ENCODE measurements at places on chromosomes 1 and 21. TPM values are rescaled to one million over a fixed set of nuclear protein-coding genes. Genes with fewer than 3 reads are reported as not detected.

DNA sequence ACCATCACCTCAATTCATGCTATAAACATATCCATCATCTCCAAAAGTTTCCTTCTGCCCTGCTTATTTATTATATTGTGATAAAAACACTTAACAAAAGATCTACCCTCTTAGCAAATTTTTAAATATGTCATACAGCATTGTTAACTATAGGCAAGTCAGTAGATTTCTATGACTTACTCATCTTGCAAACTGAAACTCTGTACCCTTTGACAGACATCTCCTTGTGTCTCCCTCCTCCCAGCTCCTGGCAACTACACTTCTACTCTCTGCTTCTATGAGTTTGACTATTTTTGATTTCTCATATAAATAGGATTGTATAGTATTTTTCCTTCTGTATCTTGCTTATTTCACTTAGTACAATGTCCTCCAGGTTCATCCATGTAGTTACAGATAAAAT is 174.8 kb downstream of the TNFSF18 start:
- DNase-seq: no peak

DNA sequence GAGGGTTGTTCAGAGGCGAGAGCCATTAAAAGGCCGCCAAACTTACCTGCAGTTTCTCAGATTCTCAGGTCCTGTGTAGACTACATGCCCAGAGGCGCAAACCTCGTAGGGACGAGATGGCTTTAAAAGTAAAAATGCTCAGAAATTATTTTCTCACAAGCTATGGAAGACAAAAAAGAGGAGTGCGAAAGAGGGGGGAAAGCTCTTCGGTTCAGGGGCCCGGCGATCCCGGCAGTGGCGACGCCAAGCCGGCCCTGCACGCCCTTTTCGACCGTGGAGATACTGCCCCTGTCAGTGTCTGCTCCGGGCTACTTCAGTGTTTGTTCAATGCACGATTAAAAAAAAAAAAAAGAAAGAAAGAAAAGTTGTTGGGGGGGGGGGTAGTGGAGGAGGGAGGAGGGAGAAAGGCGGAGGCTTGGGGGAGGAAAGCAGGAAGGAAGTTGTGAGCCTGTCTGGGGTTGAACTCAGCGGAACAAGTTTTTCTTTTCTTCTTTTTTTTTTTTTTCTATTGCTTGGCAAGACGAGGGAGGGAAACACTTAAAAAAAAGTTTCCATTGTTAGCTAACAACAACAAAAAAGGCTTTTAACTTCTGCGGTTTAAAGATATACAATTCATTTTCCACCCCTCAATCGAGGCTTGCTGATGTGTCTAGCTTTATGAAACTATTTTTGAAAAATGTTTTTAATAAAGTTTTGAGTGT is at the start of gene ITPKB:
Gene ITPKB, minus strand, starts transcription at position 288 of the 701 bp plus-strand sequence. CDS start 1,824 bp downstream, outside the sequence.
- peak; percentile 42 for DNase-seq

DNA sequence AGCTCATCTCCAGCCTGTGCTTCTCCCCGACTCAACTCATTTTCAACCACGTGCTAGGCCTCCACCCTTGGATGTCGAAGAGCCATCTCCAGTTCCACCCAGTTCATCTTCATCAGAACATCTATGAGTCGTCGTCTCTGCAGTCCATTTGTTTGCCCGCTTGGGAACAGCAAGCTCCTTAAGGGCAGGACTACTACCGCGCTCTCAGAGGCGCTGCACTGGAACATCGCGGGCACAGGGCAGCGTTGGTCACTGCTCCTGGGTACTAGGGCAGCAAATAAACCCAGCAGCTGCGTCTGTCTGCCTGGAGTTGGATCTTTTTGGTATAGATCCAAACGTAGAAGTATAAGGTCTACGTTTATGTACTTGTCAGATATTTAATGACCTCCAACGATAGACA is 478 bp upstream of the PRDM2 start:
- DNase-seq: no peak

DNA sequence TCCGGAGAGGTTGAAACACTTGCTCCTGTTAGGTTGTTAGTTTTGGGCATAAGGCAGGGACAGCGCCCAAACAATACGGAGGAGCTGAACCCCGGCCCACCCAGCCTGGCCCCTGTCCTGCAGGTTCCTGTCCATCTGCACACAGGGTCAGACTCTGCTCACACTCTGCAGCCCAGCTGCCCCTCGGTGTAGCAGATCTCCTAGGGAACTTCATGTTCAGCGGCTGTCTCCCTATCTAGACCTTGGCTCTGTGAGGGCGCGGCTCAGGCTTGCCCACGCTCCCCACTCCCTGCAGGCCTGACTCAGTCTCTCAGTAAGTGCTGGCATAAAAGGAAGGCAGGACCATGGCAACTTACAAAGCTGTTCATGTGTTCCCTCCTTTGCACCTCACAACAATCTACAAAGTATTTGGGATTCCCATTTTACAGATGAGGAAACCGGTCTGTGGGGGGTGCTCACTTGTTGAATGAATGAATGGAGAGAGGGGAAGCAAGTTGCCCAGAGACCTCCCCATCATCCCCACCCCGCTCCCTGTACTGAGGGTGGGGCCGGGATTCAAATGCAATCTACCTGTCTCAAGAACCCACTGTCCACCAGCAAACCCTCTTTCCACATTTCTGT is 26.2 kb downstream of the ACOT11 start:
- DNase-seq: no peak

DNA sequence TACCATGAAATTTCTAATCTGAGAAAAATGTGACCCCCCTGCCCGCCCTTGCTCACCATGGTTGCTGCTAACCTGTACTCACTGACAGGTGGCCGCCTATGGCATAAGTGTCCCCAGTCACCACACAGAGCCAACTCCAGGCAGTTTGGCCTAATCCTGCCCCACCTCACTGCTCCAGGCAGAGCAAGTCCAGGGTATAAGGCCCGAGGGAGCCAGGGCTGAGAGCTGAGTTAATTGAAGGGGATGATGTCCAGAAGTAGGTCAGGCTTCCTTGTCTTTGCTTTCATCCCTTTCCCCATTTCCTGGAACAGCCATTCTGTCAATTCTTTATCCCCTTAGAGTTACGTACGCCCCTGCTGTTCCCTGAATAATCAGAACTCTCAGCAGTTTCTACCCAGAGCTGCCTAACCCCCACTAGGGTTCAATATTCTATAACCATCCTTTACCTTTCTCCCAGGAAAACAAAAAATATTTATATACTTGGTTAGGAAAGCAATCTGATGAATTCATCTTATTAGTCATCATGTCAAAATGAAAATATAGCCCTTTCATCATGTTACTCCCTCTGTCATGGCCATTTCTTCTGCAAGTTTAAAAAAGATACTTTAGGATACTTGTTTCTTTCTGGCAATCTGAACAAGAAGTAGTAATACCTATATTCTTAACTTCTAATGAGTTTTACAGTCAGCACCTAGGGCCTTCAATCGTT is 29.4 kb upstream of the CD101 start:
- DNase-seq: no peak

DNA sequence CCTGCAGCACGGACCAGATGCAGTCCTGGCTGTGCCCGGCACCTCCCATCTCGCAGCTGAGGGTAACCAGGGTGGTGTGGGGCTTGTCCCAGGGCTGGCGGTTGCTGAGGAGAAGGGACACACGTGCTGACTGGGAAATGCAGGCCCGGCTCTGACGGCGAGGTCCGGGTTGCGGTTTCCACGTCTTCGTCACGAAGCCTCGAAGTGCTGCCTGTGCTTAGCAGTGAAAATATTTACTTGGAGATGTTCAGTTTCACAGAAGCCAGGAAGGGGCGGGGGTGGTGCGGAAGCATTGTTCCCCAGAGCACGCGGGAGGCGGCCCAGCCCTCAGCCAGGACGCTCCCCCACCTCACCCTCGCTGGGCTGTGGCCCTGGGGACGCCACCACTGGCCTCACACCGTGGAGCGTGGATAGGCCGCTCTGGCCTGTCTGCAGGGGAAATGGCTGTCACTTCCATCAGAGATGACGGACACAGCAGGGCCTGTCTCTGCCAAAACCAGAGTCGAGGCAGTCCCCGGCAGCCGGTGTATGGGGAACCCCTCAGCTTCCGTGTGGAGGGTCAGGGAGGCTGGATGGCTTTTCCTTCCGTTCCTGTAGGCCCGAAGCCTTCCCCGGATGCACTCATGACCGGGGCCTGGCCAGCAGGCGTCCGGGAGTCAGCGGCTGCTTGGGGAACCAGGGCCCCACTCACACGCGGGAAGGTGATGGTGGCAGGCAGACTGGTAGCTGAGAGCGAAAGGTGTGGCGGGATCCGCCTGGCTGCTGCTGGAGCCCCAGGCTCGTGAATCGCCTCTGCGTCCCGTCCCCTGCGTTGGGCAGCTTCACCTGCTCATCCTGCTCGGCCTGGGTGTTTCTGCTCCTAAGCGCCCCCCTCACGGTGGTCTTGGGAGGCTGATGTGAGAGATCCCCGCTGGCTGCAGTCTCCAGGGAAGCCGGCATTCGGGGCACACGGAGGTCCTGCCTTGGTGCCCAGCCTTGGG is 14.7 kb upstream of the POFUT2 start:
- DNase-seq: no peak

GRCh38 chr1:158943059-158943458 is 11.7 kb downstream of the PYHIN1 start:
- no peak for DNase-seq

- no peak for DNase-seq
Observed at GRCh38 chr1:192539297-192540092, 36.1 kb upstream of the RGS1 start.

DNA sequence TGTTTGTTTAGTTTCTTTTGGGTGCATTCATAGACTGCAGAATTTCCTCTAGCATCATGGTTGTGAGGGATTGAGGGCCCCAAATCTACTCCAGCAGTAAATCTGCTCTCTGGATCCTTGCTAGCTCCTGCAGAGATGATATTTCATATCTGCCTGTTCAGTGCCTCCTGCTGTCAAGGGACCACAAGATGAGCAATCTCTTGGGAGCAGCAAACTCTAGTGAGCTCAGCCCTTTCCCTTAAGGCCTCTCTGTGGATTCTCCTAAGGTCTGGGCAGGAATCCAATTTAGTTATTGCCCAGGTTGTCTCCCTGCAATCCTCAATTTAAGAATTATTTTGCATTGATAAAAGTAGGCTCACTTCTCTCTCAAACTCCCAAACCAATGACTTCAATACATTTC is 76.9 kb downstream of the RGS18 start:
- no peak for DNase-seq

GRCh38 chr1:164611754-164612642 is 53.0 kb downstream of the PBX1 start:
- DNase-seq: no peak

- DNase-seq: no peak
Observed at GRCh38 chr21:28228636-28228995, 764.1 kb downstream of the LTN1 start.

DNA sequence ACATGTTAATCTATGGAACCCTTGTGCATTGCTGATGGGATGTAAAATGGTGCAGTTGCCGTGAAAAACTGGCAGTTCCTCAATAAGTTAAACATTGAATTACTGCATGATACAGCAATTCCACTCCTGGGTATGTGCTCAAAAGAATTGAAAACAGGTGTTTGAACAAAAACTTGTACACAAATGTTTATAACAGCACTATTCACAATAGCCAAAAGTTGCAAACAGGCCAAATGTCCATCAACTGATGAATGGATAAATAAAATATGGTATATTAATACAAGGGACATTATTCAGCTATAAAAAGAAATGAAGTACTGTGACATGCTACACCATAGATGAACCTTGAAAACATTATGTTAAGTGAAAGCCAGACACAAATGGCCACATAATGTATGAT is 17.7 kb upstream of the SRSF10 start:
- no peak for DNase-seq

The RCSD1 gene
- polyA plus RNA-seq: 54.5 TPM

The PALMD gene
- 4.5 TPM for polyA plus RNA-seq

The TADA1 gene
- polyA plus RNA-seq: 24.1 TPM

The ABCA4 gene
- polyA plus RNA-seq: not detected

The NPR1 gene
- not detected for polyA plus RNA-seq

The CACNA1S gene
- not detected for polyA plus RNA-seq

Data from K562 (cell line).